ENCODE measurements at places on chromosomes 2 and 18.

DNA sequence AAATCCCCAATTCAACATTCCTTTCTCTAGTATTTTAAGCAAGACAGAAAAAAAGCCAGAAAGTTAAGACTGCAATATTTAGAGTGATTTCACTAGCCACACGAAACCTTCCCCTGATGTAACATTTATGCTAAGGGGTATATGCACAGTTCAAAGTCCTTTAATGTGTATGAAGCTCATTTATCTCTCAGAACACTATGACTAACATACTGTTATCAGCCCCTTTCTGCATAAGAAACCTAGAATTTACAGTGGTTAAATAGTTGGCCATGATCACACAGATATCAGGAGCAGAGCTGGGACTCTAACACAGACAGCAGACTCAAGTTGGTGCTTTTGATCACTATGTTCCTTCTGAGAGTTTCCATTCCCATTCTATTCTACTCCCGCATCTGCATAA, 185.5 kb downstream of the CDH2 start:
- no peak for DNase-seq

- no peak for DNase-seq
These were observed 1.1 kb downstream of the UXS1 start for GRCh38 chr2:106192752-106193689.

GRCh38 chr2:7666596-7667259, 749.5 kb downstream of the RNF144A start:
- DNase-seq = no peak

DNA sequence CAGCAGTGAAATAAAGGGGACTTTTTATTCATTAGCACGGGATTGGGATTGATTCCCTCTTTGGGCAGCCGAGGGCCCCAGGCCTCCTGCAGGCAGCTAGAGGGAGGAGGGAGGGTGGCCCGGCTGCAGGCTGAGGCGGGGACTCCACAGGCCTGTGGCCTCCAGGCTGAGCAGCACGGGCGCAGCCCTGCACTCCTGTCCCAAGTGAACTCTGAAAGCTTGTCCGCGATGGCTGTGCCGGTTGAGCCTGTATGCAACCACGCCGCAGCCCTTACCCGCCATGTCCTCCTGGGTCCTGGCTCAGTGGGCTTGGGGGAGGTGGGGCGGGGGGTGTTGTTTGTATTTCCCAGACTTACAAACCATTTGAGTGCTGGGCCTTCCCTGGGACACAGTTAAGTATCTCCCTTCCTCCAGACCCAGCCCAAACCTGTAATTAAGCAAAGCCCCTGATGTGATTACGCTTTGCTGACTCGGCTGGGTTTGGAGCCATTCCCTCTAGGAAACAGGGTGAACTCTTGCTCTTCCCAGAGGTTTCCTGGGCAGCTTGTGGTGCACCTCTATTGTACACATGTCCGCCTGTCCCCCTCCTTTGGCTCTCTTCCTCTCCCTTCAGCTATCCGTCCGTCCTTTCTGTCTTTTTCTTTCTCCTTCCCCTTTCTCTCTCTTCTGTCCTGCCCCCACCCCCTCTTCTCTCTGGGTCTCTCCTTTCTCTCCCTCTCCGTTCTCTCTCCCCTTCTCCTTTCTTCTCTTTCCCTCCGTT, 5.3 kb downstream of the GLI2 start:
- DNase-seq = no peak

DNA sequence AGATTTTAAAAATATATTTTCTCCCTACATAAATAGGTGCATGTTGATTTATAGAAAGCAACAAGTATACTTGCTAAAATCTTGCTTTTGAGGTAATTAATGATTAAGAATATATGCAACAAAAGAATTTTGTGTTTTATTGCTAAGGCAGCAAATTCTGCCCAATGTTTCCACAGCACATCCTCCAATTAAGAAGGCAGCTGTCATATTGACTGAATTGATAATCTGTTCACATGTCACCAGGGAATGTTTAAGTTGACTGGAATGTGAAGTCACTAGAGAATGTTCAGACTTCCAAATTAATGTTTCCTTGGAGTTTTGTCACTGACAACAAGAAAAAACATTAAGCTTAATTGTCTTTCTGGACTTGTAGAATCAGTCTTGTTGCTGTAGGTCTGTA, 1602.7 kb upstream of the SLC39A10 start:
- DNase-seq = no peak

GRCh38 chr2:222320436-222321395, 21.9 kb upstream of the PAX3 start:
- peak; percentile 34 for DNase-seq

DNA sequence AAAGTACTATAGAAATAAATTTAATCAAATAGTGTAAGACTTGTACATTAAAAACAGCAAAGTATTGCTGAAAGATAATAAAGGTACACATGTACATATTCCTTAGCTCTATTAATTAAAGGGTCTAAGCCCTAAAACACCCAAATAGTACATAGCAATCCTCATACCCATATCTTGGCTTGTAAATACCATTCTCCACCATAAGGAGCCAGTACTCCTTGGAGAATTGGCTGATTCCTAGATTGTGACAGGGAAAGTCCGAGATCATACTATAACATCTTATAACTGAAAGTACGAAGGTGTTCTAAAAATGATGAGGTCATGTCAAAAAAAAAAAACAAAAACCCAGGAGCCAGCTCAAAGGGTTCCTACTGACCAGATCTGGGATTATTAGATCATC, 614.6 kb downstream of the SUCLG1 start:
- no peak for DNase-seq

DNA sequence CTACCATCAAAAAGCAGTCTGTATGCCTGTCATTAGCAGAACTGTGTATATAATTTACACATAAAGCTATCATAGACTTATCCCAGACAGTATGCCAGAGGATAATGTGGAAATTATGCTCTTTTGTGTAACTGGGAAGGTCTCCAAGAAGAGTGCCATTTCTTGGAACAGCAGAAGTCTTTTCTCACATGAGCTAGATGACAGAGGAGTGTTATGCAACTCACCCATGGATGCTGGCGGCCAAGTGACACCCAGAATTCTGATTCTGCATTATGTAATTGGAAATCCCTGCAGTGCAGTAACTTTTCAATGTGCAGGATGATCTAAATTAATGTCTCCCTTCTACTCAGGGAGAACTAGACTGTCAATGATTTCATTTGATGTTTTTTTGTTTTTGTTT, 160.0 kb downstream of the UBE2E3 start:
- DNase-seq = no peak

DNA sequence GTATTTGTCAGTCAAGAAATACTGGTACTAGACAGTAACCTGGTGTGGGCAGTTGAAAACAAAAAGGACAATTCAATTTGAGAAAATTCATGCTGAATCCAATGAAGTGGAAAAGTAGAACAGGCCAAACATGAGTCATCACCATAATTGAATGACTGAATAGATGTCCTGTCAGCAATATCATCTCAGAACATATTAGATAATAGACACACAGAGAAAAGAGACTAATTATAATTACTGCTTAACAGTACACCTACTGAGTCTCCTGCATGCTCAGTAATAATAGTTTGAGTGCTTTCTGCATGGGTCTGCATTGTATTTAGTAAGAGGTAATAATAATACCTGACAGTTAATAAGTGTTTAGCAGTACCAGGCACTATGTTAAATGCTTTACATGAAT, 138.6 kb upstream of the ZC3H15 start:
- no peak for DNase-seq

DNA sequence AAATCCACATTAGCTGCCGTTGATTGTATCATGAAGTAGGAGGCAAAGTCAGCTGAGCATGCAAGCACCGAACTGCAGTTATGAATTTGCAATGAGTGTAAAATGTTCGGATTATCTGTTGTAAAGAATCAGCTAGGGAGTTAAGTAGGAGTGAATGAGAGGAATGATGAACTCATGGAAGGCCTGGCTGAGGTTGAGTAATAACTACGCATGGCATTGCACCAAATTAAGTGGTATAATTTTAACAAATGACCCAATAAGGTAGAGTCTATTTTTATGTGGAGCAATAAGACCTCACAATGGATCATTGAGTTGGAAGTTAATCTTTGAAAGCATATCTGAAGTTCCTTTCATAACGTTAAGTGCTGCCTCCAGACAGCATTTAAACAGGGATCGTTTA, 288.2 kb upstream of the CHST9 start:
- no peak for DNase-seq

GRCh38 chr18:62759704-62760402, 44.5 kb downstream of the PHLPP1 start:
- DNase-seq = no peak
